ENCODE measurements at places on chromosomes 6 and 20.

DNA sequence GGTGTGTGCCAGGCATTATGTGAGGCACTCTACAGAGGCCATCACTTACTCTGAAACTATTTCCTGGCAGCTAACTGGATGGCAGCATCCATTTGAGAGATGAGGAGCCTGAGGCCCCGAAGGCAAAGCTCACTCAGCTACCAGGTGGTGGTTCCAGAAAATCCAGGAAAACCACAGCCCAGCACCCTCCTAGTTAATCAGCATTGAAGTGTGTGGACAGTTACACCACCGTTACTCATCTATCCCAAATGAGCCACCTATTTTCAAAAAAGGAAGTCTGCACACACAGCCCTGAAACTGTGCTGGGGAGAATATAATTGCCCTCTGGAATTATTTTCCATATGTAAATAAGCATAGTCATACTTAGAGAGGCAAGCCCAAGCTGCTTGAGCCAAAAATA lies 67.4 kb downstream of the CNBD2 start:
- DNase-seq, result no peak

GRCh38 chr6:79810185-79810705 lies 137.1 kb downstream of the ELOVL4 start:
- DNase-seq, result no peak

GRCh38 chr6:23013776-23014175 lies 444.4 kb downstream of the HDGFL1 start:
- no peak for DNase-seq

DNA sequence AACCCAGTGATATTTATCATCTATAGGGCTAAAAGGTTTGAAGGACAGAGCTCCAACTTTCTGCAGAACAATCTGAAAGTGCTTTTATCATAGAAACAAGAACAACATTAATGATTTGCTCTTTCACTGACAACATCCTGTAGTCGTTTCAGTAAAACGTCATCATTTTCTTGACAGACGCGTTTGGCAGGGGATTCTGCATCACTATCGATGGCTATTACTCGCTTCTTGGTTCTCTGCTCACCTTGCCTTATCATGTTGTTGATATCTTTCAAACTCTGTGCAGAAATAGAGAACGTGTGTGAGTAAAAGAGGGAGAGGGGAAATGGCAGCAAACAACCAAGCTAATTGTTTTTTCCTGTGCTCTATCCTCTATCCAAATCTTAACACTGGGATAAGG lies 47.1 kb upstream of the SAMHD1 start:
- no peak for DNase-seq

- DNase-seq, result no peak
Observed at GRCh38 chr6:131652472-131652871, 15.4 kb downstream of the ENPP3 start.

GRCh38 chr20:33345342-33345741 lies 56.0 kb downstream of the CDK5RAP1 start:
- DNase-seq, result no peak

GRCh38 chr6:10520468-10520867 lies 683 bp upstream of the GCNT2 start:
- DNase-seq, result no peak

- DNase-seq, result no peak
Observed at GRCh38 chr6:3086282-3086946, 18.1 kb downstream of the RIPK1 start.

DNA sequence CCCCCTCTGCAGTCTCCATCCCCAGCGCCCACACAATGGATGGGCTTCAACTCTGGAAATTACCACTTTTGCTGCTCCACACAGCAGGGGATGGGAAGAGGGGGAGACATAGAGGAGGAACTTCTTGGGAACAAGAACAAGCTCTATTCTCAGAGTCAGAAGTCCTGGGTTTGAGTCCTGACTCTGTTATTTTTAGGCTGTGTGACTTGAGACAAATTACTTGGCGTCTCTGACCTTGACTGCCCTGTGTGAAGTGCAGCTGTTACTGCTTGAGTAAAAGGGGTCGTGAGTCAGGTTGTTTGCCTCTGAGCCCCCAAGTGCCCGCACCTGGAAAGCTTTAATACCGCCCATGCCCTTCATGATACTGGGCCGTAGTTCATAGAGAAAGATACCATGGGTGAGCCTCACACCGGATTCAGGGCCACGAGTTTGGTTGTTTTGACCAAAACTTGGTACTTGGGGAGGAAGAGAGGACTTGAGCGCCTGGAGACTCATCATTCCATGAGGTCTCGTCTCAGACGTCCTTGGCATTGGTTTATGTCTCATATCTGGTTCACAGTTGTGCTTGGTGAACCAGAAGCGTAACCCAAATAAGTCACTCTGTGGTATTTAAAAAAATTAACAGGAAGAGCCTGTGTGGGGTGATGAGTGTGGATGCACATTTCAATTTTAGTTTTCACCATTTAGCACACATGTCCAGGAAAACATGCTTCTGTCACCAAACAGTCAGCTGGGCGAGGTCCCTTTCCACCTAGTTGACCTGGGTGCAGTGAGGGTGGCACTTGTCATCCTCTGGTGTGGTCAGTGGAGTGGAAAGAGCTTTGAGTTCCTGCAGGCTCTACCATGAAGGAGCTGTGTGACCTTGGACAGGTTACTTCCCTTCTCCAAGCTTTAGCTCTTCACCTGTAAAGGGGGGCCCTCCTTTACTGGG lies 75.6 kb downstream of the CDC5L start:
- DNase-seq, result no peak

GRCh38 chr6:11366934-11367637 lies 134.6 kb upstream of the NEDD9 start:
- no peak for DNase-seq

DNA sequence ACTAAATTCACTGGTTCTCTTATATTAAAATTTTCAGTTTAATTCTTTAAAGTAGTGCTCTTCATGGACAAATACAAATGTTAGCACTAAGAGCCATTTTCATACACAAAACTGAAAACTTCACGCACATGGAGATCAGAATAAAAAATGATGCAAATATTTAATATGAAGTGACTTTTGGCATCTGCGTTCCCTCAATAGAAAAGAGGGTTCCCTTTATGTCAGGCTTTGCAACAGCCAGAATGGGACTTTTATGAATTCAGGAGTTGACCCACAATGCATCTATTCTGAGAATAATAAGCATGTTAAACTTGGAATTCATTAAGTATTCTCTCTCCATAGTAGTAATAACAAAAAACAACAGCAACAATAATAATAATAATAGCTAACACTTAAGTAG lies 125.8 kb downstream of the INSM1 start:
- no peak for DNase-seq

- no peak for DNase-seq
Observed at GRCh38 chr20:14744723-14745122, 407.3 kb upstream of the FLRT3 start.

- DNase-seq, result no peak
Observed at GRCh38 chr6:79307321-79308036, 73.0 kb upstream of the HMGN3 start.

DNA sequence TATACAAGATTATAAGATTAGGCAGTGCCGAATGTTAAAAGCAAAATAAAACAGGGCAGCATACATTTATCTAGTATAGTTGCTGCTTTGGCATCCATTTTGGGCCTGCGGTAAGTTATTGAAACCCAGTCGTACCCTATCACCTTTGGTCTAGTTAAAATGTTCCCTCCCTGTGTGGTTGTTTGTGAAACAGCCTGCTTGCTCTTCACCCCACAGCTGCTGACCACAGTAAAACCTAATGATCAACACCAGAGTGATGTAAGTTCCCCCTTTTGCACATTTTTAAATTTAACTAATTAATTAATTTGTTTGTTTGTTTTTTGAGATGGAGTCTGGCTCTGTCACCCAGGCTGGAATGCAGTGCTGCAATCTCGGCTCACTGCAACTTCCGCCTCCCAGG lies 50.3 kb upstream of the TXNDC5 start:
- no peak for DNase-seq

- DNase-seq, result no peak
Observed at GRCh38 chr6:147823936-147824335, 315.4 kb downstream of the SAMD5 start.

DNA sequence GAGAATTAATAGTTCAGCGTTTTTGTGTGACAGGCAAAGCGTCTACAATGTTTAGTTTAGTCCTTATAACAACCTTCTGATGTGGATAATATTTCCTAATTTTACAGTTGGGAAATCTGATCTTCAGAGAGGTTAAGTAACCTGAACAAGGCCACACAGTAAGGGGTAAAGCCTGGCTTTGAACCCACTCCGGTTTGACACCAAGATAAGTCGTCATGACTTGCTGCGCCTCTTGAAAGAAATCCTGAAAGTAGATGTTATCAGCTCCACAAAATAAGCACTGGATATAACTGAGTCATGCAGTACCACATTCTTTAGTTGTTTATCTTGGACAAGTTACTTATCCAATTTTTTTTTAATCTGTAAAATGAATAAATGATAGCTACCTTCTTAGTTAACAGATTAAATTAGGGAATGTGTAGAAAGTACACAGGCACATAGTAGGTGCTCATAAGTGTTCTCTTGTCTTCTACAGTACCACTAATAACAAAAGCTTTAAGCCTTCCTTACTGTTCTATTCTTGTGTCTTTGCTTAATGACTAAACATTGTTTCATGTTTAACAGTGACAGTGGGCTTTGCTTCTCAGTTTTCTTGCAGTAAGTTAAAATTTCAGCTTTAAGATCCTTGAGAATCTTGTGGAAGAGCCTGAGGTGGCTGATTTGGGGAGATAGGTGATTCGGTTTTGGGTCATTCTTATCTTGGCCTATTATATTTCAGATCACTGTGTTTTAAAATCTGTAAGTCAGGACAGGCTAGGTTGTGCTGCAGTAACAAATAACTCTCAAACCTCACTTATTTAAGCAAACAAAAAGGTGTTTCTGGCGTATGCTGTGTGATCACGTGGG lies 2.1 kb downstream of the HIVEP1 start:
- DNase-seq, result no peak

GRCh38 chr20:43699941-43700565 lies 26.7 kb downstream of the GTSF1L start:
- DNase-seq, result no peak

- no peak for DNase-seq
Observed at GRCh38 chr6:104789770-104790190, 69.9 kb downstream of the HACE1 start.

GRCh38 chr6:109238396-109238795 lies 143.1 kb downstream of the CEP57L1 start:
- DNase-seq, result no peak

GRCh38 chr6:53930330-53930729 lies 135.5 kb downstream of the LRRC1 start:
- no peak for DNase-seq

DNA sequence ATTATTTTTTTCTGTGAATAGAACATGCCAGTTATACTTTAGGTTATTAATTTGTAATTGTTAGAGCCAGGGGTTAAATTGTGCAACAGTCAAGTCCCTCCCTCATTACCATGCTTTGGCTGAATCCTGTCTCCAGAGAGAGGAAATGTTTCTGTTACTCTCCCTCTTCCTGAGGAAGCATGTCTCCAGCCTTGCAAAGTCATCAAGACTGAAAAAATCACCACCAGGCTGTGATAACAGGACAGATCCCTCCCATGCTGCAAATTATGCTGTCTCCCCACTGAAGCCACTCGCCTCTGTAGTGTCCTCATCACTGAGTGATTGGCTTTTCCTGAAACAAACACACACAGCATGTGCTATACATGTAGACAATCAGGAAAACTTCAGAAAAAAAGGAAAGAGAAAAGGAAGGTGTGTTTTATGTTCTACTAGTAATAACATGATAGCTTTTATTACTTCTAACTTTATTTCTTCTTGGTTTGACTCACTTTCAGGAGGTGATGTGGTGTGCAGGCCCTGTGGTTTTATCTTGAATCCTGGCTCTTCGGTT lies 290.0 kb upstream of the JAG1 start:
- DNase-seq, result no peak

GRCh38 chr6:35282472-35282871 lies 15.1 kb upstream of the DEF6 start:
- no peak for DNase-seq

DNA sequence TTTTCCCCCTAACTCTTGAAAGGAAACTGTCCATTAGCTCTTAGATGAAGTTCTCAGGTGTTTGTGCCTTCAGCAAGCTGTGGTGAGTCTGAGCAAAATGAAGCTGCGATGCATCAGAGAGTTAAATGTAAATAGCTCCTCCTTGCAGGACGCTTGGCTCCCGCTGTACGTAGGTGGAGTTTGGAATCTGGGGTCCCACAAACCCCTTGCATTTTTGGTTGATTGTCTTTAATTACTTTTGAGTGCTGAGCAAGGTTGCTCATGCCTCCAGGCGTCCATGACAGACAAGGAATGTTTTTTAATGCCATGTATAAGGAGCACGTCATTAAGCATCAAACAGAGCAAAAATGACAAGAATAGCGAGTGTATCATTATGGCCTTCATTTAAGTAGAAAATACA lies 300.5 kb downstream of the TFAP2C start:
- no peak for DNase-seq
